ENCODE measurements at places on chromosomes 16 and 17.

- no peak for DNase-seq
Measured at GRCh38 chr16:17403859-17404545, 66.8 kb downstream of the XYLT1 start.

DNA sequence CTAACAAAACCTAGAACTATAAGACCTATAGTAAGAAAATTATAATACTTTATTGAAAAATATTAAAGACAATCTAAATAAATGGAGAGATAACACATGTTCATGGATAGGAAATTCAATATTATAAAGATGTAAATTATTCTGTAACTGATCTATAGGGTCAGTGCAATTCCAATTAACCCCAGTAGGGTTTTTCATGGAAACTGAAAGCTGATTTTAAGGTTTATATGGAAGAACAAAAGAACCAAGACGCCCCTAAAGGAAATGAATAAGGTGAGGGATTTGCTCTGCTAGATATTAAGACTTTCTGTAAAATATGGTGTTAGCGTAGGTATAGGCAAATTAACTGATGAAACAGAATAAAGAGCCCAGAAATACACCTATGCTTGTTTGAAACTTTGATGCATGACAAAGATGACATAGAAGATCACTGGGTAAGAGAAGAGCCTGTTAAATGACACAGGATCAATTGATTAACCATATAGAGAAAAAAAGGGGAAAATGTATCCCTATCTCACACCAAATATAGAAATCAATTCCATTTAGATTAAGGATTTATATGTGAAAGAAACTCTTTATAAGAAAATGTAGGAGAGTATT lies 3.0 kb downstream of the ICAM2 start:
- no peak for DNase-seq

- no peak for DNase-seq
Measured at GRCh38 chr17:57670769-57671569, 74.1 kb downstream of the CCDC182 start.

GRCh38 chr17:3003296-3004149 lies 59.9 kb downstream of the OR1D5 start:
- no peak for DNase-seq

- DNase-seq, result no peak
Measured at GRCh38 chr17:8867361-8867981, at the start of gene PIK3R6. TSS of gene PIK3R6 (minus strand) at chr17:8867674. CDS start at chr17:8849794, 17,880 bp downstream.

DNA sequence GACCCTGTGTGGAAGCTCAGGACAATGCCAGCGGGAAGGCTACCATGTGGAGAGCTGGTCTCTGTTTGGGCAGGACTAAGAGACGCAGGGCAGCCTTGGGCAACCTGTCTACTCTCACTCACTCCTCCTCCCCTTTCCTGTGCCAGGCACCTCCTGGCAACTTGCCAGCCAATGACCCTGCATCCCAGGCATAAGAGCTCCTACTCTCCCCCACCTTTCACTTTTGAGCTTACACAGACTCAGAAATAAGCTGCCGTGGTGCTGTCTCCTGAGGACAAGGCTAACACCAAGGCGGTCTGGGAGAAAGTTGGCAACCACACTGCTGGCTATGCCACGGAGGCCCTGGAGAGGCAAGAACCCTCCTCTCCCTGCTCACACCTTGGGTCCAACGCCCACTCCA lies 2.6 kb downstream of the HBM start:
- DNase-seq, result no peak

- DNase-seq, result no peak
Measured at GRCh38 chr16:57838161-57838560, 35.9 kb upstream of the KIFC3 start.

DNA sequence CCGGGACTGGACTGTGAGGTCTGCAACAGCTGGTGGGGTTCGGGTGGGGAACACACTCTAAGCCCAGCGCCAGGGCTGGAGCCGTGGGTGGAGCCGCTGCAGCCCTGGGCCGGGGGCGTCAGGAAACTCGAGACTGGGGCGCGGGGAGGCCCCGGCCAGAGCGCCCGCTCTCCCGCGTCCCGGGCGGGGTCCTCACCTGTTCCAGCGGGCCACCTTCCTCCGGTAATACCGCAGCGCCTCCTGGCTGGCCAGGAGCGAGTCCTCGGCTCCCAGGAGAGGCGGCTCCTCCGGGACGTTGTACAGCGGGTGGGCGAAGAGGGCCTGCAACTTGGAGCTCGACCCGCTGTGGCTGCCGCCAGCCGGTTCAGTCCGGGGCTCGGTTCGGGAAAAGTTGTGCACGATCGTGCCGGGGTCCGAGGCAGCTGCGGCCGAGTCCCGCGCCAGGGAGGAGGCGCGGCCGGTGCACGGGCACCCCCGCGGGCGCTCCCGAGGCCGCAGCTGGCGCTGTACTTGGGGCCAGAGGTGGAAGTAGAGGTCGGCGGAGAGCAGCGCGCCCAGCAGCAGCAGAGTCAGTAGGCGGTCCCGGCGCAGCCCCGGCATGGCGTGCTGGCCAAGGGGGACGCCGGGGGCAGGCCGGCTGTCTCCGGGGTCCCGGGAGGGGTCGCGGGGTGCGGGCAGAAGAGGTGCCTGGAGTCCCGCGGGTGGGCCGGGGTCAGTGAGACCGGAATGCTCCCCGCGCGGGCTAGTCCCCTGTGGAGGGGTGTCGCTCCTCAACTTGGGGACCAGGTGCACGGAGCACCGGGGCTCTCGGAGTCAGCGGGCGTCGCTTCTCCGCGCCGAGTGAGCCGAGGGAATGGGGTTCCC lies 868 bp downstream of the FAM20A start:
- no peak for DNase-seq

DNA sequence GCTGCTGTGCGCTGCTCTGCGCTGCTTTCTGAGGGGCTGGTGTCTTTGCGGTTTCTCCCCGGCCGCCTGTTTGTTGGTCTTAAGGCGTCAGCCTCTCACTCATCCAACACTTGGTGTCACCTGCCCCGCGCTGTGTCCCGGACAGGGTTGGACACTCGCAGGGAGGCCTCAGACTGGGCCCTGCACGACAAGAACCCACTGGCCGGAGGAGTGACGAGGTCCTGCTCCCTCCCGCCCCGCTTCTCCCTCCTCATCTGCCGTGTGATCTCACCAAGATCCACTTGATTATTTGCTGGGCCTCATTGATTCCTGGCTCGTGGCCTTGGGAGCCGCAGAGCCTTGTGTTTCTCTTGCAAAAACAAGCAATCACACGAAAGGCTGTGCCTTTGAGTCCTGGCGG lies 56.6 kb downstream of the PRMT7 start:
- no peak for DNase-seq

- no peak for DNase-seq
Measured at GRCh38 chr16:7602291-7602950, 269.8 kb downstream of the RBFOX1 start.

DNA sequence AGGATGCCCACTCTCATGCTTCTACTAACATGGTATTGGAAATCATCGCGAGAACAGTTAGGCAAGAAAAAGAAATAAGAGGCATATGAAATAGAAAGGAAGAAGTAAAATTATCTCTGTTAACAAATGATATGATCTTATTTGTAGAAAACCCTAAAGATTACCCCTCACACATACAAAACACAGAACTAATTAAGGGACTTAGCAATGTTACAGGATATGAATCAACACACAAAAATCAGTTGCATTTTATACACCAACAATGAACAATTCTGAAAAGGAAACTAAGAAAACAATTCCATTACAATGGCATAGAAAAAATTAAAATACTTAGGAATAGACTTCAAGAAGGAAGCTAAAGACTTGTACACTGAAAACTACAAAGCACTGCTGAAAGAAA lies 2.7 kb upstream of the CAPNS2 start:
- no peak for DNase-seq

GRCh38 chr16:546909-547770 lies 13.1 kb upstream of the PRR35 start:
- DNase-seq, result no peak

DNA sequence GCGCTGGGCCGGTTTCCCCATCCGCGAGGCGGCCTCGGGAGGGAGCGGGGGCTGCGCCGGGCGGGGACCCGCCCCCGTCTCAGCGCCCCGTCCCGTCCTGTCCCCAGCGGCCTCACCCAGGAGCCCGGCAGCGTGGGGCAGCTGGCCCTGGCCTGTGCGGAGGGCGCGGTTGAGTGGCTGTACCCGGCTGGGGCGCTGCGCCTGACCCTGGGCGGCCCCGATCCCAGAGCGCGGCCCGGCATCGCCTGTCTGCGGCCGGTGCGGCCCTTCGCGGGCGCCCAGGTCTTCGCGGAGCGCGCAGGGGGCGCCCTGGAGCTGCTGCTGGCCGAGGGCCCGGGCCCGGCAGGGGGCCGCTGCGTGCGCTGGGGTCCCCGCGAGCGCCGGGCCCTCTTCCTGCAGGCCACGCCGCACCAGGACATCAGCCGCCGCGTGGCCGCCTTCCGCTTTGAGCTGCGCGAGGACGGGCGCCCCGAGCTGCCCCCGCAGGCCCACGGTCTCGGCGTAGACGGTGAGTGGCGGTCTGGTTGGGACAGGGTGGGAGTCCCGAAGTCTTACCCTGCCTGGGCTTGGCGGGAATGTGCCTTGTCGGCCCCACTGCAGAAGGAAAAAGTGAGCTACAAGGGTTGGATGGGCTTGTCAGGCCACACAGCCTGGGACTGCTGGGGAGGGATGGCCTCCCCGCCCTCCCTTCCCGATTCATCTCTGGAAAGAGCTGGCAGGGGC lies 720 bp downstream of the METRN start:
- no peak for DNase-seq

- no peak for DNase-seq
Measured at GRCh38 chr16:67563708-67564468, 1.6 kb downstream of the CTCF start.

GRCh38 chr16:78306361-78306760 lies 206.9 kb downstream of the WWOX start:
- no peak for DNase-seq

- no peak for DNase-seq
Measured at GRCh38 chr16:976389-976931, 5.1 kb upstream of the SOX8 start.

GRCh38 chr16:27798241-27798640 lies 248.3 kb downstream of the KATNIP start:
- no peak for DNase-seq

- no peak for DNase-seq
Measured at GRCh38 chr16:55297910-55298479, 26.0 kb upstream of the IRX6 start.

GRCh38 chr16:84141143-84141670 lies 3.8 kb downstream of the HSDL1 start:
- DNase-seq, result no peak

- no peak for DNase-seq
Measured at GRCh38 chr17:79632432-79632735, 21.5 kb upstream of the RBFOX3 start.

GRCh38 chr17:17525956-17526355 lies 29.8 kb upstream of the RASD1 start:
- no peak for DNase-seq

DNA sequence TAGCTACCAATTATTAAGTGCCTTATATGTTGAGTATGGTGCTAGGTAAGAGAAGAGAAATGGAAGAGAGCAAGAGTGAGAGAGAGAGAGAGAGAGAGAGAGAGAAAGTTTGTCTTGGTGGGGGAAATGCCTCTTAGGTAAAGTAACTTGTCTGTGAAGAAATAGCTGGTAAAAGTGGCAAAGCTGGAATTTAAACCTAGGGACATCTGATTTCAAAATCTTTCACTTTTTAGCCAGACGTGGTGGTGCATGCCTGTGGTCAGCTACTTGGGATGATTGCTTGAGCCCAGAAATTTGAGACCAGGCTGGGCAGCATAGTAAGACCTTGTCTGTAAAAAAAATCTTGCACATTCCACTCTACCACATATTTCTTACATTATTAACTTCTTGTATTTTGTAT lies 23.0 kb upstream of the CDR2 start:
- no peak for DNase-seq

GRCh38 chr17:45372325-45372869 lies 55.6 kb upstream of the MAP3K14 start:
- no peak for DNase-seq

- DNase-seq, result no peak
Measured at GRCh38 chr16:51545951-51546350, 394.9 kb upstream of the SALL1 start.

DNA sequence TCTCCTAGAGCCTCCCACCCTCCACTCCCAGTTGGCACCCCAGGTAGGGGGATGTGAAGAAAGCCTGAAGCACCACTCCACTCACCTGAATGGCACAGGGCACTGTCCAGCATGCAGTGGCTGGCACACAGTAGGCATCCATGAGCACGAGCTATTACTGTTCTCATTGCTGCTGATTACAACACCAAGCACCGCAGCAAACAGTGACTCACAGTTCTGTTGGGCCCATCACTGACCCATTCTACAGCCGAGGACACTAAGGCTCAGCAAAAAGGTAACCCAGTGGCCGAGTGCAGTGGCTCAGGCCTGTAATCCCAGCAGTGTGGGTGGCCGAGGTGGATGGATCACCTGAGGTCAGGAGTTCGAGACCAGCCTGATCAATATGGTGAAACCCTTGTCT lies 2.7 kb downstream of the ZSCAN10 start:
- DNase-seq, result no peak

- no peak for DNase-seq
Measured at GRCh38 chr17:18321309-18321708, 6.2 kb downstream of the SMCR8 start.

DNA sequence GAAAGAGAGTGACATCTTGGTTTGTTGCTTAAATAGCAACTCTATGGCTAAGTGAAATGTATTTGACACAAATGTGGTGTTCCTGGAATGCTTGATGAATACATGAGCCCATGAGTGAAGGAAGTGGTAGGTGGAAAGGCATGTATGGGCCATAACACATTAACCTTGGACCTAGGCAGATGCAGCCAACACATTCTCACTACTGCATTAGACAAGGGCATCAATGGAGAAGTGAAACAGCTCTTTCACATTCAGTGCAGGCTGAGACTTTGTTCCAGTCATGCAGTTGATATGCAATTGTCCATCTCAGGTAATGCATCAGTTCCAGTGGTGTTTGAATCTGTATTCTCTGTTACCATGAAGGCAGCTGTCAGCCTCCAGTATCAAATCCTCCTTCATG lies 133.6 kb downstream of the HS3ST3B1 start:
- DNase-seq, result no peak

- DNase-seq, result no peak
Measured at GRCh38 chr17:14355556-14355955, 54.7 kb downstream of the HS3ST3B1 start.

DNA sequence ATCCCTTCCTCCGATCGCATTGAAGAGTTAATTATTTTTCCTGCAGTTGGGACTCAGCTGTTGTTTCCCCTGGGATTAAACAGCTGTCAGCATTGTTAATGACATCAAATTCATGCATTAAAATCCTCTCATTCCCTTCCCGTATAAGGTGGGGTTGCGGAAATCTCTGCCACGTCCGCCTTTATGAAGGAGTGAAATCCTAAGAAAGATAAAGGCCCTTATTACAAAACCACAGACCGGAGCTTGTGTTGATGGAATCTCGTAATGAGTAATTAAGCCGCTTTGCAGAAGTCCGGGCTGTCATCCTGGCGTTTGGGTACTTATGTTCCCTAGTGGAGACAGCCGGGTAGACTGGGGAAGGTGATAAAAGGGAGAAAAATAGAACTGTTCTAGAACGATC lies 627.6 kb downstream of the MAF start:
- DNase-seq, result no peak

- DNase-seq, result no peak
Measured at GRCh38 chr16:88539261-88539651, 30.9 kb upstream of the ZC3H18 start.

Data from stimulated activated CD4-positive, alpha-beta T cell treated with anti-CD3 and anti-CD28 coated beads, Interleukin-15, amount 100 ng/mL, for 1 hour (primary cell).